ENCODE measurements at places on chromosomes 3 and 15. TPM values are rescaled to one million over a fixed set of nuclear protein-coding genes. Genes with fewer than 3 reads are reported as not detected.

DNA sequence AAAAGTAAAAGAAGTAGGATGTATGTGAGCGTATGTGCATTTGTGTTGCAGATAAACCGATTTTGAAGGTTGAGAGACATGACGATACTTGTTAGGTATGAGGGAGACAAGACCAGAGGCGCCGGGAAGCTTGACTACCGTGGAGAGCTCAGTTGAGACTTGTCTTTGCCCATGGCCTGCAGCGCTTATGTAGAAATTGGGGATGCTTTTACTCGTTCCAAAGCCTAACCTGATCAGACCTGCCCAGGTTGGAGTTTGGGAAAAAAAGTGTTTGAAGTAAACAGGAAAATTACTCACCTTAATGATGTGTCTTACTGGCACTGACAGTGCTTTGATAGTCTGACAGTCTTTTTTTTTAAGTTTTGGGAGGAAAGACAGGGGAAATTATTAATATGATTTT, 202.8 kb downstream of the TP63 start:
- no peak for DNase-seq

GRCh38 chr15:46413799-46414198, 779.0 kb downstream of the SQOR start:
- no peak for DNase-seq

GRCh38 chr3:149969940-149970715, 567 bp downstream of the PFN2 start:
- peak; percentile 14 for DNase-seq

DNA sequence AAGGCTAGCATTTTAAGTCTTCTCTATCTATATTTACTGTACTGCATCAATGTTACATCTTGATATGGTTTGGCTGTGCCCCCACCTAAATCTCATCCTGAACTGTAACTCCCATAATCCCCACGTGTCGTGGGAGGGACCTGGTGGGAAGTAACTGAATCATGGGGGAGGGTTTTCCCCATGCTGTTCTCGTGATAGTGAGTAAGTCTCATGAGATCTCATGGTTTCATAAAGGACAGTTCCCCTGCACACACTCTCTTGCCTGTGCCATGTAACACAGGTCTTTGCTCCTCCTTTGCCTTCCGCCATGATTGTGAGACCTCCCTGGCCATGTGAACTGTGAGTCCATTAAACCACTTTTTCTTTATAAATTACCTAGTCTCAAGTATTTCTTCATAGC, 161.5 kb downstream of the TBC1D5 start:
- peak; percentile 46 for DNase-seq

DNA sequence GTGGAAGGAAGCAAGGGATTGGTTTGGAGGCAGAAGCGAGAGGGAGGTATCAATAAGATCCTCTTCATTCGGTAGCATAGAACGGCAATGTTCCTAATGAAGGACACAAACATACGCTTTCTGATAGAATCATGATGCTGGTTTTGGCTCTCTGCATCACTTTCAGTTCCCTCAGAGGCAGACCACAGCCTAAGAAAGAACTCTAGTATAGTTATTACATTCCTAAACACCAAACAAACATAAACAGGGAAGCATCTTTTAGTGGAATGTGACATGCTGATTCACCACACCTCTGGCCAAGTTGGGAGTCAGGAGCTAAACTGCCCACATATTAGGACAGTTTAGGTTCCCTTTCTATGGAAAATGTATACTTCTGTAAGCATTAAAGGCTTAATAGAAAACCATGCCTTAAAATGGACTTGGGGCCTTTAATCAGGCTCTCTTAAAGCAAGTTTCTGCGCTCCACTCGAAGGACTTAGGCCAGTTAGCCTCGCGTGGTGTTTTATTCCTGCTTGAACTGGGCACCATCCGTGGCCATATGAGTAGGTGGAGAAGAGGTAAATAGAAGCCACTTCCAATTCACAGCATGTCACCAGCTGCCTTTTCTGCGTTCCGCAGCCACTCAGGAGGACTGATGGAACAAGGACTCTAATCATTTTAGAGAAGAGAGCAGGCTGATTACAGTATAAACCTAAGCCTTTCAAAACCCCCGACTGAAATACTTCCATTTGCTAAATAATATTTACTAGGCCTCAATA, 53.7 kb downstream of the CD47 start:
- DNase-seq = no peak

Gene PLXNA1
- total RNA-seq = 59.9 TPM

Gene KLHL6
- total RNA-seq = 2.1 TPM

Gene C2CD4A
- not detected for total RNA-seq

Gene GXYLT2
- total RNA-seq = 5.8 TPM

Gene RHCG
- not detected for total RNA-seq

DNA sequence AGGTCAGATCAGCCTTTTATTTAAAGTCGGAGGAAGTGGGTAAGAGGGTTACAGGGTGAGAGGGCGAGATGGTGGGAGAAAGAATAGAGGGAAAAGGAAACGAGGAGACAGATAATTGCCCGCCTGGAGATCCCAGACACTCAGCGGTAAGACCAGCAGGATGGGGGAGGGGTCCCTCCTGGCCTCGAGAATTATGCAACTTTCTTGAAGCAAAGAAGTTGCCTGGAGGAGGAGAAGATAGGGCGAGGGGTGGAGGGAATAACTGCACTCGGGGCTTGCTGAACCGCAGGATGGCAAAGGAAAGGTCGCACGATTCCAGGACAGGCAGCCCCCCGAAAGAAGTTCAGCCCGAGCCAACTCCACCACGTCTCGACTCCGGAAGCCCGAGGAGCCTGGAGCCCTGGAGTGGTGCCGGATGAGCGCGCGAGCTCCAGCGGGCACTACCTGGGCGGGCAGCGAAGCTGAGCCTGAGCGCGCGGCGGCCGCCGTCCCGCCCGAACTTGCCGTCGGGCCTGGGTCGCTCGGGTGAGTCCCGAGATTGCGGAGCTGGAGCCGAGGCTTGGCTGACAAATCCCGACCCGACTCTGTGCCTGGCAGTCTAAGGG, 402 bp downstream of the WWTR1 start:
- DNase-seq = no peak

- DNase-seq = no peak
Observed at GRCh38 chr15:73985101-73985873, 6.8 kb downstream of the STOML1 start.

Gene ATP13A4
- total RNA-seq = 0.20 TPM

DNA sequence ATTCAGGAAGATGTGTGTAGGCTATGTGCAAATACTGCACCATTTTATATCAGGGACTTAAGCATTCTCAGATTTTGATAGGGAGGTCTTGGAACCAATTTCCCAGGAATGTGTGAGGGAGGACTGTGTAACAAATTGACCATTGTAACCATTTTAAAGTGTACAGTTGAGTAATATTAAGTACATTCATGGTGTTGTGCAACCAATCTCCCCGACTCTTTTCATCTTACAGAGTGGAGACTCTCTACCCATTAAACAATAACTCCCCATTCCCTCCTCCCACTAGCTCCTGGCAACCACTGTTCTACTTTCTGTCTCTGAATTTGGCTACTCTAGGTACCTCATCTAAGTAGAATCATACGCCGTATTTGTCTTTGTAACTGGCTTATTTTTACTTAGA, 5.1 kb downstream of the RCN2 start:
- no peak for DNase-seq

Gene CELSR3
- 2.1 TPM for total RNA-seq

GRCh38 chr3:78277801-78278200, 1237.9 kb downstream of the ROBO2 start:
- no peak for DNase-seq

DNA sequence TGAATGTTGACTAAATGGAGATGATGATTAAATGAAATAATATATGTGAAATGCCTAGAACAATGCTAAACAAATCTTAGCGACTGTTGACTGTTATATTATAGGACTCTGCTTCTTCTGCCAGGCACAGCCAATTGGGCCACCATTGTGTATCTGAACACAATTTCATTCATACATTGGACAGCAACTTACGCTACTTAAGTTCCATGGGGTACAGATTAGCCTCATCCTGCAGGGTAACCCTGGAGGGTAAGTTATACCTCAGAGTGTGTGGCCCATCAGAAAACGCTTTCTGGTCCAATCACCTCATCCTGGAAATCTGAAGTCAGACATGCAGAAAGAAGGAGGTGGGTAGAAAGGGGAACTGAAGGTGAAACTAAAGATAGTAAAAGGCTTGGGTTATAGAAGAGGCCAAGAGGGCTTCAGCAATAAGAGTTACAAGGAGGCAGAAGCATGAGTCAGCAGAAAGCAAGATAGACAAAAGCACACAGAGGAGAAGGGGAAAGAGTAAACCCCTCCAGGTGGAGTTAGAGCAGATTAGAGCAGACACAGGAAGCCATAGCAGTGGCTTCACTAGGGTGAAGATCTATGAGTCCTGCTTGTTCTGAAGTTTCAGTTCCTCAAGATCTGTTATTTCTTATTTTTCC, 119.3 kb upstream of the SLC24A5 start:
- no peak for DNase-seq

Gene STAC
- total RNA-seq = not detected

DNA sequence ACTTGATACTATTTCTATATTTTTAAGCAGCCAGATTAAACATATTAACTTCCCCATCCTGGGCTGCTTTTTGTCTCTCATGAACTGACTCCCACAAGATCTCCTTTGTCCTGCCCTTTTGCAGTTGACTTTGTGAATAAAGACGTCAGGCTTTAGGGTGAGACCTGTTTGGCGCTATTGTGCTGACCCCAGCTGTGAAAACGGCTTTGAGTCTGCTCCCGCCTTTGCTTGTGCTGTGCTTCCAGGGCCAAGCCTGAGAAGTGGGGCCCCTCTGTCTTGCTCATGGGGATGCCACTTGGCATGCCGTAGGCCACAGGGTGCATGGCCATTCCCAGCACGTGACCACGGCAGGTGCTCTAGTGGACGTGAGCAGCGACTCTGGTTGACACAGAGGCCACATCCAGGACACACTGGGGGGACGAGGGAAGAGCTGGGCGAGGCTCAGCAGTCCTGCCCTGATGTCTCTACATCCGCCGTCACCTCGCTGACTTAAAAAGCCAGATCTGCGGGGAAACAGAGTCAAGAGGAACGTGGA, 268.9 kb upstream of the LYSMD4 start:
- DNase-seq = no peak

DNA sequence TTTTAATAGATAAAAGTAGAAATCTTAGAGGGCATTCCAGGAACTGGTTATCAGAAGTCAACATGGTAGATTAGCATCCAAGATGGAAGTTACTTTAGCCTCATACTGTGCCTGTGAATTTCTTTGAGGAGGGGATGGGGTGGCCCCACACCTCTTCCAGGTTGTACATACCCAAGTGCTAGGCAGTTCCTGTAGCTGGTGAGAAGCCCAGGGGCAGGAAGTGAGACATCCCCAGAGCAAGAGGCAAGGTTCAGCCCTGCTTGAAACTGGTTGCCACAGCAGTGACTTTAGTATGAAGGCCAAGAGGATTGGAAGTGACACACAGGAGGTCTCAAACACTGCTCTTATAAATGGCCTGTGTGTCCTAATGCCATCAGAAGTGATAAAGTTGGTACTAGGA, 11.9 kb downstream of the GTPBP8 start:
- no peak for DNase-seq

DNA sequence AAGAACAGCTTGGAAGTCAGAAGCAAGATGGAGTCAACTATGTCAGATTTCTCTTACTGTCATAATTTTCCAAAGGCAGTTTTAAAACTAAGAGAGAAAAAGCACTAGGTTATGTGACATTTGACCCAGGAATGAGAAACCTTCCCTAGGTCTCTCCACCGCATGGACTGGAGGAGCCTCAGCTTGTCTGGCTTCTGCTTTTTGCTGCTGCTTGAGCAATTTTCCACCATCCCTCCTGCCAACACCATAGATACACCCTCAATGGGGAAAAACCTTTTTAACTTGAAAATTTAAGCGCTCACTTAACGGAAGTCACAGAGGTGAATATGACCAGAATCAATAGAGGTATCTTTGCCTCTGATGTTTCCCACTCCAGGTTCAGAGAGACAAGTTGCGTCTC, 17.8 kb upstream of the IREB2 start:
- no peak for DNase-seq

Gene MCTP2
- total RNA-seq = 0.07 TPM

Gene GPR176
- 1.0 TPM for total RNA-seq

Gene ERC2
- 0.16 TPM for total RNA-seq

DNA sequence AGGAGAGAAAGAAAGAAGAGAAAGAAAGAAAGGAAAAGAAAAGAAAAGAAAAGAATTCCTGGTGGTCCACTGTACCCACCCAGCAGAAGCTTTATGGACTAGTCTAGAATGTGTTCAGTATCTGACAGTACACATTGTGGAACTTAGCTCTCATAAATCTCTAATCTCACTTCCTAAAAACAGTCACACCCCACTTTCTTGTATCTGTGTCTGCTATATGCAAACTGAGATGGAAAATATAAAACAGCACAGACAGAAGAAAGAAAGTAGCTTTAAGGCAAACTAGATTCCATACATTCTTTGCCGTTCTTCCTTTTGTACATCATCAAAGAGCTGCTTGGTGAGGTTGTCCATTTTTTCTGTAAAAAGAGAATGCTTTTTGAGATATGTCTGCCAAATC, 41.1 kb upstream of the GNB5 start:
- DNase-seq = no peak

Gene SRGAP3
- total RNA-seq = 0.35 TPM

DNA sequence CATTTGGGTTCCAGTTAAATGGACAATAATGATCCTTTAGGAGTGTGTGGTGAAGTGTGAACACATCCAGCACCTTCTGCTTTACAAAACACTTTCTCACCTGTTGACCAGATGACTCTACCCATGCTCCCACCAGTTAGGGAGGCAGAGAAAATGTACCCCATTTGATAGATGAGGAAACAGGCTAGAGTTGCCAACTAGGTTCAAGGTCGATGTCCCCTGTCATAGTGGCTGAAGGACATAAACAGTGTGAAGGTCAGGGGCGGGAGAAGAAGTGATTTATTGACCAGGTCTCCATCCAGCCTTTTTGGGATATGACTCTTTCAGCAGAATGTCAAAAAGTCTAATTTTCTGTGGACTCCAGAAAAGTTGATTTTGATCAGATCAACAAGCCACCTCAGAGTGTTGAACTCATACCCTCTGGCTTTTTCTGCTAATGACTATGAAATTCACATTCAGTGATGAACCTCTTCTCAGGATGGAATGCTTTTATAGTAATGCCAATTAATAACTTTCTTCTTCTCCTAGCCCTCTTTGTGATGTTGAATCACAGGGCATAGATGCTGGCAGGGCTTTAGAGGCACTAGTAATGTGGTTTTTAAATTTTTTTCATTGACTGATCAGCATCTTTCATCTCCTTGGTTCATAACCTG, 57.5 kb downstream of the CPN2 start:
- DNase-seq = no peak

DNA sequence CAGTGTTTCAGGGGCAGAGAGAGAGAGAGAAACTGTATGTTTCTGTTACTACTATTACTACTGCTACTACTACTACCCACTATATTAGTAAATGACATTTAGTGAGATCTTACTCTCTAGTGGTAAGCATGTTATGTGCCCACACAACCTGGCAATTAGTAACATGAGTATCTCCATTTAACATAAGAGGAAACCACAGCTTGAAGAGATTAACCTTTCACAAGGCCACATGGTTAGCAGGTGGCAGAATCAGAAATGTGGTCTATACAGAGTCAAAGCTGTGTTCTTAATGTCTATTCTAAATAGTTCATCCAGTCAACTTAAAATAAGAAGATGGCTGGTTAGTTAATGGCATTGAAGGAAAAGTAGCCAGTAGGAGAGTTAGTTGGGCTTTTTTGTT, 961.6 kb downstream of the MCTP2 start:
- DNase-seq = no peak

Gene CADM2
- 0.95 TPM for total RNA-seq

Gene NTRK3
- total RNA-seq = not detected
